Right ventricle myocardium inferior (tissue), 1 donor: ENCODE measurements at places on chromosomes 7 and 10. TPM values are rescaled to one million over a fixed set of nuclear protein-coding genes. Genes with fewer than 3 reads are reported as not detected.

- DNase-seq: no peak
Measured at GRCh38 chr10:14116021-14116420, 214.7 kb downstream of the FRMD4A start.

DNA sequence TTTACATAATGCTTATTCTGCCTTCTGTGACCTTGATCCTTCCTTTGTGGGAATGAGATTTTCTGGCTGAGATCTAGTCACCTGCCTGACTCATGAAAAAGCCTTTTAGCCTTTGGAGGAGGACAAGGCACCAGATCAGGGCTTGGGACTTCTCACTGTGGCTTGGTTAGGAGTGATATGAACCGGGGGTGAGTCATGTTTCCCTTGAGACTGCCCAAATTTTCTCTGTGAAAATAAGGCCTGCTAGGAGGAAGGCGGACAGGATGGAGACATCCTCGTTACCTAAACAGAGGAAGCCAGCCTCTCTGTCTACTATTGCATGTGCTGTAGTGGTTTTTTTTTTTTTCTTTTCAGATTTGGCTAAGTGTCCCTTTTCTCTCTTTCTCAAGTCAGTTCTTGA lies 57.8 kb downstream of the EVX1 start:
- DNase-seq: no peak

DNA sequence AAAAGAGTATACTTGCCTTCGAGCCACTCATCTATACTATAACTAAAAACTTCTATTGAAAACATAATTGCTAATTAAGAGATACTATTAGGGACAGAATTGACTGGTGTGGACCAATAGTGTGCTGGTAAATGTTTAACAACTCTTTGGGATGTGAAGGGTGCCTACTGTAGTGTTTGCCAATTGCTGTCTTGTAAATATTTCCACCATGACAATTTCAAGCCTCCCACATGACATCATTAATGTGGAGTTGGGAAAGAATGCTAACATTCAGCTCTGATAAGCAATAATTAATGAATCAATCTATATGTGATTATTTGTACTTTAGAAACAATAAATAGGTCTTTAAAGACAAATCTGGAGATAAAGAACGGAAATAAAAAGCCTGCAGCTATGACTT lies 136.8 kb downstream of the DGKB start:
- DNase-seq: no peak

- DNase-seq: no peak
Measured at GRCh38 chr10:119292968-119293760, 85.8 kb downstream of the GRK5 start.

DNA sequence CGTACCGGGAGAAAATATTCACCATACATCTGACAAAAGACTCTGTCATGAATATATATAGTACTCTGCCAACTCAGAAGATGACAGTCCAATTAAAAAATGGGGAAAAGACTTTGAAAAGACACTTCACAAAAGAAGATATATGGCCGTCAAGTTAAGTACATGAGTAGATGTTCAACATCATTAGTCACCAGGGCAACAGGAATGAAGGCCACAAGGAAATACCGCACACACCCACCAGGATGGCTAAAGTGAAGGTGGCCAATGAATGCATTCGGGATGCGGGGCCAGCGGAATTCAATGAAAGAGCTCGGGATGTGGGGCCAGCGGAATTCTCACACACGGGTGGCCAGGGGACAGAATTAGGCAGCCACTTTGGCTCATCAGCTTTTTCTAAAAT lies 42.2 kb downstream of the MAD1L1 start:
- no peak for DNase-seq

- no peak for DNase-seq
Measured at GRCh38 chr10:33329178-33329577, 5.3 kb downstream of the NRP1 start.

DNA sequence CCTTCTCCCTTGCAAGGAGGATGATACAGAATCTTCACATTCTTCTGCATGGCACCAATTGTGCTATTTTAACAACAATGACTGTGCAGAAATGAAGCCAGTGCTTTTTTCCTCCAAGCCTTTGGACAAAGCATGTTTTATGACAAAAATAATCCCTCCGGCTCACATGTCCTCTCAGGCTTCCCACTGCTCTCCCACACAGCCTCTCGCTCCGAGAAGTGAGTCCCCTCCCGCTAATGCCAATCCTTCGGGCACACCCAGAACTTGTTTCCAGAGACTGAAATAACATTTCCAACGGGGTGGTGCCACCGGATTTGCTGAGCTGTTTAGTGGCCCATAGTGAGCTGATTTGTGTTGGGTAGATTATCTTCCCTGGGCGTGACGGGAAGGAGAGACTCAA lies 35.8 kb downstream of the RBM17 start:
- no peak for DNase-seq

GRCh38 chr7:69272101-69272500 lies 326.2 kb upstream of the AUTS2 start:
- DNase-seq: no peak

- DNase-seq: no peak
Measured at GRCh38 chr7:16708980-16709379, 44.6 kb upstream of the TSPAN13 start.

DNA sequence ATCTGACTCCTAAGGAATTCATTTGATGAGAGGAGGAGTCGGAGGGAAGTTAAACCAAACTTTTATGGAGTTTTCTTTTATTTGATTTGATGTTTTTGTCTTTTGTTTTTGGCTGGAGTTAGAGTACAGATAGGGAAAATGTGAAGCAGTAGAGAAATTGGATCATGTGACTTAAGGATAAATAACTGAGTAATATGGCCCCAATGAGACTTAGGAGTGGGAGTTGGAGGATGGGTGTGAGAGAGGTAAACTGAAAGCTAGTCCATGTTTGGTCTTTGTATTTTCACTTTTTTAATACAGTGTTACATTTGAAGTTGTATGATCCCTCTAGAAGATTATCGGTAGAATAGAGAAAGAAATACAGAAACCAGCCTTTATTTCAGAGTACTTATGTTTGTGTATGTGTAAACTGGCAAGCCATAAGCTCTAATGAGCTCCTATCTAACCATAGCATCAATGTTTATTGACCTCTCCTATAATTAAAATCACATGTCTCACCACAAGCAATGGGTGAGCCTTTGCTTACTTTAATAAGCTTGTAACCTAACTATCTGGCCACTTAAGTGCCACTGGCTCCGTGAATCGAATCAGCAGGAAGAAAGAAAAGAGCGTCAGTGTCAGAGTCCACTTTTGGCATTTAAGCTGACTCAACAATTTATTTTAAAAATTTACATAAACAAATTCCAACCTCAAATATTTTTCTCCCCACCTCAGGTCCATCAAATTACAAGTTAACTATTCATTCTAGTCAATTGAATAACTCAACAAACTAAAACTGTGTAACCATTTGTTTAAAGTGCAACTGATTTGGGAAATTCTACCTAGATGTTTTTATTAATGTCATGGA lies 113.8 kb downstream of the EPDR1 start:
- no peak for DNase-seq

DNA sequence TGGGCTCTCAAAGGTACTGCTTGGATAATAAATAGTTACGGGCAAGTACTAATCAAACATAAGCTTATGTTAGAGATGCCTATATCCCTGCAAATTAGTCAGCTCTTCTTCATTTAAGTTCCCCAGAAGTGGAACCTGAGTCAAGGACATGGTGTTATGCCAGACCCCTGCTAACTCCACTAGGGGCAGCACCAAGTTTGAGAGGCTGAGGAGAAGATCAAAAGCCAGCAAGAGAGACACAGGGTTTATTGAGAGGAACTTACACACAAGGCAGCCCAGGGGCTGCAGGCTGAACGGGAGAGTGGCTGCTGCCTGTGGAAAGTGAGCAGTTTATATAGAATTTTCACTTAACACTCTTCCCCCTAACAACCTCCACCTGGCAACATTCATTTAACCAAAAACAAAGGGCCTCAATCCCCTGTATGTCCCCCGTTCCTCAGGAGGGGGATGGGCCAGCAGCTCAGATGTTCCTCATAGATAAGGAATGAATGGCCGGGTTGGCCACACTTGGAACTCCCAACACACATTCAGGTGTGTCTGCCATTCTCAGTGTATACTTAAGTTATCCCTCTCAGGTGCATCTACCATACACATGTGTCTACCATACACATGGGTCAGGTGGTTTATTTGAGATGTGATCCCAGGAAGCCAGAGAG lies 62.6 kb upstream of the GHITM start:
- DNase-seq: no peak

DNA sequence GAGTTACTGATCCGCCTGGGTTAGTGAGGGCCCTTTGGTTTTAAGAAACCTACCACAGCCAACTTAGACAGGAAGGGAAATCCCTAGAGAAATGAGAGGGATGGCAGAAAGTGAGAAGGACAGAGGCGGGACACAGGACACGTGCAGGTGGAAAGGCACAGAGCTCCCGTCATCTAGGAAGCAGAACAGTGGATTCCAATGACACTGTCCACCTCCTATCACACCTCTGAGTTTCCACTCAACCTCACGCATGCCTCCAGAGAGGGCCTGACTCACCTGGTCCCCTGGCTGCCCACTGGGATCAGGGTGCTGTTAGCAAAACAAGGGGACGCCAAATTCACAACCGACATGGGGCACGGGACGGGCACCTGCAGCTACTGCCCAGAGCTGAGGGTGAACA lies 26.3 kb downstream of the CPXM2 start:
- no peak for DNase-seq

DNA sequence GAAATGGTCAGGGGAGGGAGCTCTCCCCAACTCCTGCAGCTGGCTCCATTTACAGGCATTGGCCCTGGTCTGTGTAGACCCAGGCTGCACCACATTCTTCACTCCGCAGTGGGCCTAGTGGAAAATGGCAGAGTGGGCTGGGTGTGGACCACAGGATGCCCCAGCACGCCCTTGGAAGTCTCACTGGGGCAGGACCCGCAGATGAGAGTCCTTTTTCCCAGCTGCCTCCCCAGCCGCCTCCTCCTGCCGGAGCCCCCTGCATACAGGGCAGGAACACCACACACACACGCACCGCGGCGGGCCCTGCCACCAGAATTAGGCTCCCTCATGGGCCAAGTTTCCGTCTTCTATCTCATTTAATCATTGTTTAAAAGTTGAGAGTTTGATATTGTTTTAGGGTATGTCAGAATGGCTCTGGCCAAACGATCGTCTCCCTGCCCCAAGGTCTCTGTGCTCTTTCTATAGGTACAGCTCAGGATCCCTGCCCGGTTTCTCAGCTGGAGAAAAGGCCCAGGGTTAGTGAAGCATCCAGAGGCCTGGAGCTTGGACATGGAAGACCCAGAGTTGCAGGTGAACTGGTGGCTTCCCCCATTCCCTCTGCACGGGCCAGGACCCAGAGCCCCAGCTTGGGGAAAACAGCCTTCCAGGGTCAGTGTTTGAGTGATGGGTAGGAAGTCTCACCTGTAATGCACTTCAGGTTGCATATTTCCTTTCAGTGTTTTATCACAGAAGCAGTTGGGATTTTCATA lies 42.0 kb downstream of the ZNF467 start:
- DNase-seq: no peak

GRCh38 chr10:119762035-119762434 lies 36.2 kb downstream of the INPP5F start:
- DNase-seq: no peak

- no peak for DNase-seq
Measured at GRCh38 chr10:112383325-112383724, 9.4 kb downstream of the ACSL5 start.

DNA sequence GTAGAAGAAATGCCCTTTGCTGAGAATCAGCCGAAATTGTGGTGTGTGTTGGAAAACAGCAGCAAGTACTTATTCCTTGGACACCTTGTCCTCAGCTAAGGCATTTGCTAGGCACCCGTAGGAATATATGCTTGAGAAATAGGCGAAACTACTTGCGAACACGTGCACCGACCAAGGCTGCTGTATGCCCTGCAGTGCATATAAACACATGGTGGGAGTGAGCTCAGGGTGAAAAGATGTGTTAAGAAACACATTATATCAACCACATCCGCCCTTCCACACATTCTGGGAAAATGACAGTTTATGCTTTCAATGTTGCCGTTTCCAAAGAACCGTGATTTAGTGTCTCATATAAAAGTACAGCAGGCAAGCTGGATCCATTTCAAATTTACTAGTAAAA lies 199.2 kb downstream of the JCAD start:
- DNase-seq: no peak

The PDK4 gene
- total RNA-seq: 431 TPM

The FKBP6 gene
- not detected for total RNA-seq

The PLA2G12B gene
- 0.27 TPM for total RNA-seq

The FEZF1 gene
- not detected for total RNA-seq

The CAMK1D gene
- 5.2 TPM for total RNA-seq

The C10orf67 gene
- 0.51 TPM for total RNA-seq

The KIAA1217 gene
- 45.0 TPM for total RNA-seq

The RELN gene
- 0.62 TPM for total RNA-seq
